ENCODE measurements at places on chromosomes 7 and 10.

- no peak for DNase-seq
These were observed 205.3 kb upstream of the GALNT17 start for GRCh38 chr7:70926666-70927065.

DNA sequence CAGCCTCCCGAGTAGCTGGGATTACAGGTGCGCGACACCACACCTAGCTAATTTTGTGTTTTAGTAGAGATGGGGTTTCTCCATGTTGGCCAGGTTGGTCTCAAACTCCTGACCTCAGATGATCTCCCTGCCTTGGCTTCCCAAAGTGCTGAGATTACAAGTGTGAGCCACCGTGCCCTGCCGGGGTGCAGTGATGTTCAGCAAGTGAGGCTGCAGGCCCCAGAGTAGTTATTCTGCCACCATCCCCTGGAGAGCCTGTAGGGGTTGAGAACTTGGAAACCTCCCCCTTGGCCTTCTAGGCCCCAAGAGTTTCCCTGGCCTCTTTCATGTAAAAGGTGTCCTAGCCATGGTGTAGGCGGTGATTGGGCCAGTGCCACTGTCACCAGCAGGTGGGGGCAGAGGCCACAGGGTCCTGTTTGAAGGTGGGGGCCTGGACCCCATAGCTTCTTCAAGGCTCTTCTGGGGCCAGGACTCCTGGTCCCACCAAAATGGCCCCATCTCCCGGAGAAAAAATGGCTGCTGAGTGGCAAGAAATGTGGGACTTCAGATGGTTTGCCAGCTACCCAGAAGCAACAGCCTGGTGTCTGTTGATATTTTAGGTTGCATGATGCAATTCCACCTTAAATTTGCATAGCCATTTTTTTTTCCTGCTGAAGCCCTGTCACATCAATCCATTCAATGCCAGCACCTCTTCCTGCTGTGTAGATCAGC lies 25.5 kb upstream of the INMT start:
- DNase-seq, result no peak

DNA sequence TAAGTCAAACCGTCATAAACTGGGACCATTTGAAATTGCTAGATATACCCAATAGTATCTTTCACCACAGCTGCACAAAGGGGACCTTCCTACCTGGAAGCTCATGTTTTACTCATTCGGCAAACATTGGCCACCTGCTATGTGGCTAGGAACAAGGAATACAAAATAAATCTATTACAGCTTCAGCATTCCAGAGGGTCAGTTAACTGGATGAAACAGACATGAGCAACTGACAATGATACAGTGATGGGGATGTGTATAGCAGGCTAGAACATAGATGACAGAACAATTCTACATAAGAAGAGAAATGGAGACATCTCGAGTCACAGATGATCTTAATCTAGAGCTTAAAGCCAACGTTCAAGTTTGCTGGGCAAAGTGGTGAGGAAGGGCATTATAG lies 3.1 kb upstream of the SMURF1 start:
- no peak for DNase-seq

- DNase-seq, result no peak
These were observed 35.2 kb upstream of the MAP3K8 start for GRCh38 chr10:30398788-30399187.

All from posterior cingulate gyrus (tissue), 11 donors.